ENCODE measurements at places on chromosomes 2 and 18.

- DNase-seq, result no peak
These were observed 49.1 kb downstream of the ADI1 start for GRCh38 chr2:3470166-3470651.

DNA sequence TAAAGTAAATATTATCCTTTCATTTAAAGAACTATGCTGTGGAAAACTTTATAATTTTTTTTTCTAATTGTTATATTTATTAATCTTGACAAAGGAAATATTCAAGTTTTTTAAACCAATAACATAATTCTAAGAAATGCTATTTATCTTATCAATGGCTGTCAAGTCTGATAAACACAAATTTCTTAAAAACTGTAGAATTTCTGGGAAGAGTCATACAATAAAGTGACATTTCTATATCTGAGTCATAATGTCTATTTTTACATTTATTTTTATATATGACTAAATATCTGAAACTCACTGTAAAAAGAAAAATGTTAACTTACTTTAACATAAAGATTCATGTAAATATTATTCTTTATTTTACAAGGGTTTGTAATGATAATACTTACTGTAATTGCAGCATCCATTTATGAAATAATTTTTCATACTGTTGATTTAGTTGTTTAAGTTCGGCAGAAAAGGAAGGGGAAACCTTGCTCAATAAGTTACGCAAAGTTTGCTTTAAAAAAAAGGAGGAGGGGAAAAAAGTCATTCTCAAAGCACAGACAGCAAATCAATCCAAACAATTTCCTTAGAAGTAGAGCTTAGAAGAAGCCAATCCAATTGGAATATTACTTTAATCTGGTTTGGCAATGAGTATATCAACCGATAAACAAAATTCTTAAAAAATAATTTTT lies 32.4 kb downstream of the ORC2 start:
- no peak for DNase-seq

DNA sequence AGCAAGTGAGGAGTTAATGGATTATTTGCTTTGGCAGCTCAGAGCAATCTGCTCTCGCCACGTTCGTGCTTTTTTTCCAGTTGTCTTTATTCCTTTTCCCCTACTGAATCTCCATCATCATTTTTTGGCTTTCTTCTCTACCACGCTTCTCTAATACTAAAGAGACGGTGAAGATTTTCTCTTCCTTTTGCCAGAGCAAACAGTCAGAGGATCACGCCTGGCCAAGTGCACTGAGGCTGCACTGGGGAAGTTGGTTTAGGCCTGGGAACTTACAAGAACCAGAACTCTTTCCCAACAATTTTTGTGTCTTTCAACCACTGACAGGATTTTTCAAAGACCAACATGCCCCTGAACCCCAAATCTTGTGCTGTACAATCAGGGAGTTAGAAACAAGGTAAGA lies 172.3 kb downstream of the PID1 start:
- no peak for DNase-seq

DNA sequence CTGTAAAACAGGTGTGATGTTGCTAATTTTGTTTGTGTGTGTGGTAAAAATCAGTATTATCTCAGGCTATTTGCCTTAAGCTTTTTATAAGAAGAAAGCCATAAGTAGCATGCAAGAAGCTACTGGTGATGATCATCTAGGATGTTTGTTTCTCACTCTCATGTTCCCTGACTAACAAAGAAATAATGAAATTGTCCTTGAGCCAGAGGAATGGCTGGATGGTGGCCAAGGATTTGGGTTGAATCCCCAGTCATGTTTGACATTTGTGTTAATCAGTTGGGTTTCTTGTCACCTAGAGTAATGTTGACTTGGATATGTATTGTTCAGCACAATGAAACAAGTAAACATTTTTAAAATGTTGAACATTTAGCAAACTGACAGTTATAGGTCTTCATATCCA lies 496.8 kb upstream of the ZEB2 start:
- DNase-seq, result no peak

DNA sequence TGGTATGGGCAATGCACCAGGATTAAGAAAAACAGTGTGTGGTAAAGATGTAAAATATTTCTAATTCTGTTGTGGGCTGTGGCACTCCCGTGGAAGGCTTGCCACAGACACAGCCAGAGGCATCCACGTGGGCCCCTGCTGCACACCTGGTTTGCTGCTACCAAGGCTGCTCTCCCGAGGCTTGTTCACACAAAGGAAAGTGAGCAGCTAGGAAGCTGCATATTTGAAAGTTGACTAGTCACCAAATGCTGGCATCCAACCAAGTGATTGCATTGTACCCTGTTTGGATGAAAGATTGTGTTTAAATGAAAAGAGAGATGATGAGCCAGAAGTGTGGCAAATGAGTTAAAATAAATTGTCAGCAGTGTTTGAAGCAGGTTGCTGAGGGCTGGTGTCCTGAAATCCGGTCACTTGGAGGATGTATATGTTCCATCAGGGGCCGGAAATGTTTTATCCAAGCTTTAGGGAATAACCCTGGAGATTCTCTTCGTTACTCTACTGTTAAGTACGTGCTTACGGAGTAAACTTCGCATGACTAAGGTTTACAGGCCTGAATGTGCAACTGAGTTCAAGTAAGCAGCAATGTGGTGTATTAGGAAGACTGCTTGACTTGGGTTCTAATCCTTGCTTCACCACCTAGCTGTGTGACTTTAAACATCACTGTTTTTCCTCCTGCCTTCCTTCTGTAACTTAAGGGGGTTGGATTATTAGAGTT lies 86.1 kb downstream of the MSH2 start:
- DNase-seq, result no peak

GRCh38 chr2:134080386-134081089 lies 173.3 kb upstream of the MGAT5 start:
- no peak for DNase-seq

GRCh38 chr2:190799999-190800398 lies 80.6 kb upstream of the GLS start:
- no peak for DNase-seq

- DNase-seq, result no peak
These were observed 111.5 kb upstream of the SH3BP4 start for GRCh38 chr2:234840336-234840735.

DNA sequence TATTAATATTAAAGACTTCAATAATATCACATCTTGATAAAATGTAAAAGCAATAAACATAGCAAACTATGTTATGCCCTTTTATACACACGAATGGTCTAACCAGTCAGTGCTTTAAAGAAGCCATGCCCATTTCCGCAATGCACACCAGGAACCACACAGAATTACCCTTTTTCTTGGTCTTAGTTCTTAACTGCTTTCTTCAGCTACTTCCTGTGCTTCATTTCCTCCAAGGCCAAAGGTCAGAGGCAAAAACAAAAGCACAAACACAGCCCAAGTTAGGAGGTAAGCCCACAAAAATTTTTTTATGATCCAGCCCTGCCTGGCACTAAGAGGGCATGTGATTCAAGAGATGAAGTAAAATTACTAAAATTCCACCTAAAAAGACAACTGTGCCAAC lies 267.2 kb downstream of the FBXO15 start:
- no peak for DNase-seq

- DNase-seq, result no peak
These were observed 51.6 kb downstream of the SPP2 start for GRCh38 chr2:234102112-234102511.

GRCh38 chr18:42517896-42518295 lies 562.9 kb downstream of the PIK3C3 start:
- no peak for DNase-seq

GRCh38 chr18:25651553-25651952 lies 299.6 kb upstream of the ZNF521 start:
- no peak for DNase-seq

DNA sequence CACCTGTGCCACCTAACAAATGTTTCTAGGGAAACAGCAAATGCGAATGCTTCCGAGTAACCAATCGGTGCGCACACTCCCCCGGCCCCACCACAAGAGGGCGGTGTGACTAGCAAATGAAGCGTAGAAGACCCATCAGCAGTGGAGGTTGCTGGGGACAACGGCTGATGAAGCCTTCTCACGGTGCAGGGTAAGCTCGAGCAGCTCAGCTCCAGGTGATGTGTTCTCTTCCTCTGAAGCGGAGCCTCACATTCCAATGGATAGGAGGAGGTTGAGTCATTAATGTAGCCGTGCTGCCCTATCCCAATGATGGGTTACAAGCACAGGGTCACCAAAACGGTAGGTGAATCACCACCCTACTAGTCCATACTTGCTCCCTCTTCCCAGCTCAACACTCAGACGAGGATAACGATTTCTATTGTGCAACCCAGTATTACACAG lies 127.6 kb upstream of the TWIST2 start:
- peak; percentile 13 for DNase-seq

GRCh38 chr2:62662554-62662953 lies 43.0 kb upstream of the EHBP1 start:
- no peak for DNase-seq

DNA sequence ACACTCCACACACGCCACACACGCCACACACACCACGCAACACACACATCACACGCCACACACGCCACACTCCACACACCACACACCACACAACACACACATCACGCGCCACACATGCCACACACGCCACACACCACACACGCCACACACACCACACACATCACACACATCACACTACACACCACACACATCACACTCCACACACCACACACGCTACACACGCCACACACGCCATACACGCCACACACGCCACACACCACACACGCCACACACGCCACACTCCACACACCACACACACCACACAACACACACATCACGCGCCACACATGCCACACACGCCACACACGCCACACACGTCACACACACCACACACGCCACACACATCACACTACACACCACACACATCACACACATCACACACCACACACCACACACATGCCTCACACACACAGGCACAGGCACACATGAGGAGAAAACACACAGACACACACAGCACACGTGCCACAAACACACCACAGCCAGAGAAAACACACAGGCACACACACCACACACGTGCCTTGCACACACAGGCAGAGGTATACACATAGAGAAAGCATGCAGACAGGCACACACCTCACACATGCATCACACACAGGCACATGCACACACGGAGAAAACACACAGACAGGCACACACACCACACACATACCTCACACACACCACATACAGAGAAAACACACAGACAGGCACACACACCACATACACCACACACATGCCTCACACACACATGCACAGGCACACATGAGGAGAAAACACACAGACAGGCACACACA lies 241.5 kb upstream of the MYT1L start:
- no peak for DNase-seq

GRCh38 chr18:76881744-76882143 lies 59.4 kb downstream of the ZNF236 start:
- no peak for DNase-seq

Measured in hematopoietic multipotent progenitor cell treated with erythropoietin and hydrocortisone succinate and interleukin-3 and kit ligand, for 17 days (in vitro differentiated cells).